ENCODE measurements at places on chromosomes 11 and 22.

- no peak for DNase-seq
These were observed 23.4 kb upstream of the WNT7B start for GRCh38 chr22:46000081-46001027.

- no peak for DNase-seq
These were observed 100.3 kb downstream of the PDE2A start for GRCh38 chr11:72573855-72574445.

DNA sequence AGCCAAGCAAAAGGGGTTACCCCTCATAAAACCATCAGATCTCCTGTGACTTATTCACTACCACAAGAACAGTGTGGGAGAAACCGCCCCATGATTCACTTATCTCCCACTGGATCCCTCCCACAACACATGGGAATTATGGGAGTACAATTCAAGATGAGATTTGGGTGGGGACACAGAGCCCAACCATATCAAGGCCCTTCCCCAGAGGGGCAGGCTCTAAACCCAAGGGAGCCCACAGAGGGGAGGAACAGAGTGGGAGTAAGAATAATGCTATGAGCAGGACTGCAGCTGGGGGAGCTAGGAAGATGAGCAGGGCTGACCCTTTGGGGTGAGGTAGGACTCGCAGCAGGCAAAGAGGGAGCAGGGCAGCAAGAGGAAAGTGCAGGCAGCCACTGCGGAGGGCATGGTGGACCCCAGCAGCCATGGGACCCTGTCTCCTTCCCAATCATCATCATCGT lies 59.3 kb downstream of the CD82 start:
- no peak for DNase-seq

DNA sequence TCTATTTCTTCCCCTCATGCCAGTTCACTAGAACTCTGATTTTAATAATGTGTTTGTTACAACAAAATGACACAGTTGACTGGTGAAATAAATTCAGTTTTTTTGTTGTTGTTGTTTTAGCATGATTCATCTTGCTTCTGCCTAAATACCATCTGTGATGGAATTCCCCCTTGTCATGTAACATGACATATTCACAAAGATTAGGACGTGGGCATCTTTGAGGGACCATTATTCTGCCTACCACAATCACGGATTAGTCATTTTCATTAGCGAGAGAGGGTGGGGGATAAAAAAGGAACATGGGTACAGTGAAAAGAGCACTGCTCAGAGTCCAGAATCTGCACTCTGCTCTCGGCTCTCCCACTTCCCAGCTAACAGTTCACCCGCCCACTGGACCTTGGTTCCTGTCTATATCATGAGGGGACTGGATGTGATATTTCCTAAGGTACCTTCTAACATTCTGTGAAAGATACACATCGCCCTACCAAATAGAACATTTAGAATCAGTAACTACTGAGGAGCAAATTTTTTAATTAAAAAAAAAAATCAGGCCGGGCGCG lies 11.3 kb downstream of the HTATIP2 start:
- DNase-seq = no peak

GRCh38 chr11:71498091-71498490 lies 29.0 kb upstream of the KRTAP5-7 start:
- no peak for DNase-seq

DNA sequence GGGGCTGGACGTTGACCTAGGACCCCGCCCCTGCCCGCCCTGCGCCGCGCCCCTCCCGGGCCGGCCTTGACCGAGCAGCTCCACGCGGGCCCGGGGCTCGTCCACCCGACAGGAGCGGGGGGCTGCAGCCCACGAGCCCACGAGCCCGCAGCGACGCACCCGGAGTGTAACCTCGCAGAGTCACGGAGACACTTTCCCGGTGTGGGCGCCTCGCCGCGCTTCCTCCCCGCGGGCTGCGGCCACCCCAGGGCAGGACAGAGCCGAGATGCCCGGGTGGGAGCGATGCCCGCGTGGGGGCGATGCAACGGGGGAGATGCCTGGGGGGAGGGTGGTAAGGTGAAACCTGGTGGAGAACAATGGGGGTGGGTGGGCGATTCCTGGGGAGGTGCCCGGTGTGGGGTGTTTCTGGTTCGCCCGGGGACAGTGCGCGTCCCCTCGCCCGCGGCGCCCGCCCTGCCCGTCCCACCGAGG lies 4.9 kb upstream of the ZBED4 start:
- no peak for DNase-seq

DNA sequence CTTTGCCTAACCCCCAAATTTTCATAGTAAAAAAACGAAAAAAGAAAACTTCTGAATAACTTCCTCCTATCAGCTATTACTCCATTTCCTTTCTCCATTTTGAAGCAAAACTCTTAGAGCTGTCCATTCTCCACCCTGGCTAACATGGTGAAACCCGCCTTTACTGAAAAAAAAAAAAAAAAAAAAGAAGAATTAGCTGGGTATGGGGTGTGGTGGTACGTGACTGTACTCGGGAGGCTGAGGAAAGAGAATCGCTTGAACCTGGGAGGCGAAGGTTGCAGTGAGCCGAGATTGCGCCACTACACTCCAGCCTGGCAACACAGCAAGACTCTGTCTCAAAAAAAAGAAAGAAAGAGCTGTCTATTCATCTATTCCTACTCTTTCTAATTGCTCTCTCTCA lies 11.3 kb upstream of the NXF1 start:
- no peak for DNase-seq

GRCh38 chr11:114447892-114448291 lies 8.6 kb downstream of the REXO2 start:
- DNase-seq = no peak

- DNase-seq = no peak
These were observed 23.8 kb downstream of the MICAL2 start for GRCh38 chr11:12134236-12134585.

DNA sequence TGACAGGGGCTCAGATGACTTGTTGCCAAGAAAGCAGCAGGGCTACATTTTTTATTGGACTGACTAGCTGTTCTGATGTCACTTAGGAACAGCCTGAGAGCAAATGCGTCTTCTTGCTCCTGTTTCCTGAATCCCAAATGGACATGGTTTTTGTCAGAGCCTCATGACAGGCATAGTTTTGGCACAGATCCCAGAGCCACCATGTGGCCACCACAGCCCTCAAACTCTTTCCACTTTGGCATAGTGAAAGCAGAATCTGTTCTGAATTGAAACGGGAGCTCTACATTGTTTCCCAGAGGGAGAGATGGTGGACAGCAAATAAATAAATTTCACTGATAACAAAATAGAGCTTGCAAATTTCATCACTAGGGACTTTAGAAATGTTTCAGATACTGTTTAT lies 222.2 kb downstream of the C11orf87 start:
- DNase-seq = no peak

- no peak for DNase-seq
These were observed 88.5 kb downstream of the ARL14EP start for GRCh38 chr11:30411383-30411782.

- DNase-seq = no peak
These were observed 89.1 kb upstream of the RTL6 start for GRCh38 chr22:44586999-44587736.

DNA sequence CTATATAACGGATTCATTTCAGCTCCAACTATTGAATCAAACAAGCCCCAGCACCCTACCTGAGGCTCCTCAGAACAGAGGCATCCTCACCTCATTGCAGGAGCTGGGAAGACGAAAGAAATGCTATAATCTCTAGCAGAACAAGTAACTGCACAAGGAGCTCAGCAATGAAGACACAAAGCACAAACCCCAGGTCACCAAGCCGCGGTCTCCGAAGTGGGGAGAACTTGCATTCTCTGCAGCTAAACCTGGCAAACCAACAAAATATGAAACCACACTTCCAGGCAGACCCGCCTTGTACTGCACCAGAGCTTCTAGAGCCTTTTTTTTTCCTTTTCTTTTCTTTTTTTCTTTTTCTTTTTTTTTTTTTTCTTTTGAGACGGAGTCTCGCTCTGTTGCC lies 21.8 kb upstream of the CD5 start:
- DNase-seq = no peak

- DNase-seq = no peak
These were observed 21.9 kb downstream of the CASP12 start for GRCh38 chr11:104876324-104876723.

DNA sequence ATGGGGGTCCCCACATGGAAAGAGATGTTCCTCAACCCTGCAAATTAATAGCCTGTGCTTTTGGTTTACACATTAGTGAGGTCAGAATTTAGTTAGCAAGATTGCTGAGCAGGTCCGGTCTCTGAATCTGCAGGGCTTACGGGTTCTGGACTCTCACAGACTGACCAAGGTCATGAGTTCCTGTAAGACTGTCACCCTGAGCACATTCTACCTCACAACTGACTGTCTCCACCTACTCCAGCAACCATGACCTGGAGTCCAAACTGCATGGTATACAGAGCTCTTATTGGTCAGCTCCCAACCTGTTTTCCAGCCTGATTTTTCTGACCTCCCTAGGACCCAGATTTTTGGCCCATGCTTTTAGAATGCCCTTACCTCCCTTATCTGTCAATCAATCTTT lies 28.2 kb downstream of the DKK3 start:
- DNase-seq = no peak

GRCh38 chr22:42162728-42163489 lies 32.3 kb upstream of the CYP2D6 start:
- DNase-seq = no peak

GRCh38 chr11:88231894-88232482 lies 56.7 kb upstream of the RAB38 start:
- no peak for DNase-seq

DNA sequence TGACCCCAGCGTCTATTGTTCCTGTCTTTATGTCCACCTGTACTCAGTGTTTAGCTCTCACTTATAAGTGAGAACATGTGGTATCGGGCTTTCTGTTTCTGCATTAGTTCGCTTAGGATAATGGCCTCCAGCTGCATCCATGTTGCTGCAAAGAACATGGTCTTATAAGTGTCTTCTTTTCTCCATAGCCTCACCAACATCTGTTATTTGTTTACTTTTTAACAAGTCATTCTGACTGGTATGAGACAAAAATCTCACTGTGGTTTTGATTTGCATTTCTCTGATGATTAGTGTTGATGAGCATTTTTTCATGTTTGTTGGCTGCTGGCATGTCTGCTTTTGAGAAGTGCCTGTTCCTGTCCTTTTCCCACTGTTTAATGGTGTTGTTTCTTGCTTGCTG lies 21.7 kb upstream of the SLN start:
- peak; percentile 8 for DNase-seq

DNA sequence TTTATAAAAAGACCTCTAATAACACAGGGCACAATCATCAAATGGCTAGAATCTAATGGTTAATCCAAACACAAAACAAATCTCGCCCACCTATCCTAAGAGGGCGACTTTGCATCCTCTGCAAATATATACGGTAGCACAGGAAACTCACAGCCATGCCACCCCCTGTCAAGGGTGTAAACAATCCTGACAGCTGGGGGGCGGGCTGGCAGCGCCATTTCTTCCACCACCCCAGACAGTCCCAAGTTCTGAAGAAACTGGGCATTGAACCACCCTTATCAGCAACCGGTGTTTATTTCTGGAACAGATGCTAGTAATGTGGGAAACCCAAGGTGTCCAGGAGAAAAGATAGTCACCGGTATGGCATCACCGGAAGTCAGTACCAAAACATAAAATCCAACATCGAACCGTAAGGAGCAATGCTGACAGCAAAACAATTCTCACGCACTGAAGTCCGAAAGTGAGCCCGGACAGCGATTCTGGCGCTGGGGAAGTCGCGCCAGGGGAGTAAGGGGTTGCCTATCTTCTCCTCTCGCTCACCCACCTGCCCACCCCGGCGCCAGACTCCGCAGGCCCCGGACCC lies 825 bp downstream of the FBXO3 start:
- DNase-seq = no peak

GRCh38 chr22:27801616-27802345 lies at the start of gene MN1:
TSS of gene MN1 (minus strand) at chr22:27801756. CDS start at chr22:27800543, 1,213 bp downstream.
- DNase-seq = no peak

DNA sequence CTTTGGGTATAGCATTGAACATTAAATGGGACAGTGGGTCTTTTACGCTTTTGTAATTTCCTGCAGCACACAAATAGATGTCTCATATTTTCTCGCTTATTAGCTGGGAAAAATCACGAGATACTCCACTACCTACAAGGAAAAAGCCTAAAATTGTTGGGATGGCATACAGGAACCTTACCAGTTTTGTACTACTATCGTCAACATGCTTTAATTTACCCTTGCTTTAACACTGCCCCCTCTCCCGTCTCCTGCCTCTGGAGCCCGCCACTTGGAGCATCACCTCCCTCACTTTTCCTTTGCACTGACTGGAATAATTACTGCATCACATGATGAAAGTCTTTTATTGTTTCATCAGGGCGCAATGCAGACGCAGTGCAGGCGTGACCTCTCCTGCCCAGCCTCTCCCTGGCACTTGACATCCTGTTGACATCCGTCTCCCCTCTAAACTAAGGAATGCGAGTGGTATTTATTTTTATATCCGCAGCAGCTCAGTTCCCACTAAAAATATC lies 1.0 kb upstream of the FNBP4 start:
- no peak for DNase-seq

DNA sequence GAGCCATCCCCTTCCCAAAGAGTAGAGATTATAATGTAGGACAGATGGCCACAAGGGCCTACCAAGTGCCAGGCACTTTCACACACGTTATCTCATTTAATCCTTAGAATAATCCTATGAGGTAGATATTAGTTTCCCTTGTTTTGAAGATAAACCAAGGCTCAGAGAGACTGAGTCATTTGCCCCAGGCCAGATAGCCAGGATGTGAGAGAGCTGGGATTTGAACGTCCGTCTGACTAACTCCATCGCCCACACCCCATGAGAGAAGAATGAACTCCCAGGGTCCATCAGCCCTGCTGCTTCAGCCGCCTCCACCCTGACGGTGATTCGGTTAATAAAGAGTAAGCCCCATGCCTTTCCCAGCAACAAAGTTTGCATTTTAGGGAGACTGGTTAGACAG lies 10.7 kb downstream of the PRG3 start:
- DNase-seq = no peak

DNA sequence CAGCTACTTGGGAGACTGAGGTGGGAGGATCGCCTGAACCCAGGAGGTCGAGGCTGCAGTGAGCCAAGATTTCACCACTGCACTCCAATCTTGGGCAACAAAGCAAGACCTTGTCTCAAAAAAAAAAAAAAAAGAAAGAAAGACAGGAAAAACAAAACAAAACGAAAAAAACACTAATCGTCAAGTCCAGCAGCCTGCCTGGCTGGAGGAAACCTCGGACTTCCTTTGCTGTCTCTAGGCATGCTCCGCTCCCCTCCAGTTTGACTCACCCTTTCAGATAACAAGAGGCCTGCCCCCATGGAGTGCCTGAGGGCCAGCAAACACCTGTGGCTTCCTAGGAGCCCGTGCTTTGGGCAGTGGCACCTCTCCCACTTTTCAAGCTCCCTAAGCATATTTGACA lies 28.8 kb upstream of the CHKA start:
- no peak for DNase-seq

- DNase-seq = no peak
These were observed 13.0 kb downstream of the C11orf86 start for GRCh38 chr11:66987924-66988637.

DNA sequence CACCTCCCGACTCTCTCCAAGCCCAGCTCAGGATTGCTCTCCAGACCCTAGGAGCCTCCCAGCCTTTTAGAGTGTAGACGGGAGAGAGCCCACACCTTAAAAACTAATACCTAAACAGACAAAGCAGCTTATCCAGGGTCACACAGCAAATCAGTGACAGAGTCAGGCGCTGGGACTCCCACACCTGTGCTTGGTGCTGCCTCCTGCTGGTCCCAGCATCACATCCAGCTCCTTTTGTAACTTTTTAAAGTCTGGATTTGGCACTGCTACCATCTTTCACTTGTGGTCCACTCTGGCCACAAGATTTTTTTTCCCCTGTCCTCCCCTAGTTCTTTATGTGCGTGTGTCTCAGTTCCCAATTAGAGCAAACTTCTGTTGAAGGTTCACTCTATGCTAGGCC lies 4.7 kb downstream of the ANO1 start:
- no peak for DNase-seq
